ENCODE measurements at places on chromosomes 11 and 22.

- DNase-seq, result no peak
These were observed 635 bp downstream of the C11orf21 start for GRCh38 chr11:2300936-2301630.

DNA sequence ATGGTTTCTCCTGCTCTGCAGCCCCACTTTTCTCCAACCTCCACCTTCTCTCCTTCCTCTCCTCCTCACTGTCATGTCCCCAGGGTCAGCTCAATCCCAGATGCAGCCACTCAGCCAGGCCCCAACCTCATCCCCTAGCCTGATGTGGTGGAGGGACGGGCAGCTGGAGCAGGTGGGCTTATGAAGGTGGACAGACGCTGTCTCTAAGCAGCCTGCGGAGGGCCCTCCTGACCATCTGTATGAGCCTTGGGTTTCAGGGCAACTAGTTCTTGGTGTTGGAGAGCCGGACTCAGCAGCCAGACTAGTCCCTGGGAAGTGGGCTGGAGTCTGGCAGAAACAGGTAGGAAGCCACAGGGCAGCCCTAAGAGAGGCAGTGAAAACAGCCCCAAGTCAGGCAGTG lies 18.1 kb downstream of the CRYBB2 start:
- DNase-seq, result no peak

DNA sequence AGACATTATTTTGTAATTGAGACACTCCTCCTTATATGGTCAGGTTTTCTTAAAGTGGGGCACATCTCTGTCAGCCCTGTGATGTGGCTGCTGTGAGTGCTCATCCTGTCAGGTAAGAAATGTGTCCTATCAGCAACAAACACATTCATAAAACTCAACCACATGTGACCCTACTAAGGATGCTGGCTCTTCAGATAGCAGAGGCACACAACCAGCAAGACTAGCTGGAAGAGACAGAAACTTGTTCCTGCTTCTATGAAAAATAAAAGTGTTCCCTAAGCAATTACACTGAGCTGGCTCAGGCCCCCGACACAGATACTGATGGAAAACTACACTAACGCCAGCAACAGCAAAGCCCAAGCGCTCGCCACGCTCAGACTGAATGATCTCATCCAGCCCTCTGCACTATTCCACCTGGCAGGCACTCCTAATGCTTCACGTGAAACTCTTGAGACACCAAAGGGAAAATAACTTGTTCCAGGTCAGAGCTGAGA lies 49.8 kb upstream of the CYP2D6 start:
- peak; percentile 45 for DNase-seq

DNA sequence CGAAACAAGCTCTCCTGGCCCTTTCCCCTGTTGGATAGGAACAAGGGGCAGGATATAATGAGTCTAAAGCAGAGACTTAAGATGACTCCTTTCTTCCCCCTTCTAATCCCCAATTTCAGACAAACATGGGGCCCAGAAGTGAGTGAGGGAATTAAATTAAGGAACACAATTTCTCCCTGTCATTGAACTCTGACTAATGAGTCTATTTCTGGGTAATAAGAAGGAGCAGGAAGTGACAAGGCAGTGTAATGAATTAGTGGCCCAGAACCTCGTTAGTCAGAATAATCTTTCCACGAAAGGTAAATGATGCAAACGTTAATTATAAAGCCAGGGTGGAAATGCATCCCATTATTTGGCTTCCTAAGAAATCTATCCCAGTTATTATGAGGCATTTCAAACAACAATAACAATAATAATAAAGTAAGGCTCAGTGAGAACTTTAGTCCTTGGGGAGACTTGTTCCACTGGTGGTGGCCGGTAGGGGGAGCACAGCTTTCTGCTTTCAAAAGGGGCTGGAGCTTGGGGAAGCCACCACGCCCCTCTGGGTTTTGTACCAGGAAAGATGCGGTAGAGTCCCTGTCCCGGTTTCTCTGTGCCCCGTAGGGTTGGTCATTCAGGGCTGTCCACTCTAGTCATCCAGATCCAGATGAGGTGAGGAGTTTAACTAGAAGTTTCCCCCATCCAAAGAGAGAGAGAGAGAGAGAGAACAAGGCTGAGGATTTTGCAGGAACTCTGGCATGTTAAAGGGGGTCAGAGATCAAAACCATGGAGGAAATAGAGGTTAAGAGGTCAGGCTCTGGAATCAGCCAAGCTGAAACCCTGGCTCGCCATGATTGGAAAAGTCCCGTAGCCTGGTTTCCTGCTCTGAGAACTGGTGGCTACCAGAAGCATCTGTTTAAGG lies 298.3 kb downstream of the NTM start:
- DNase-seq, result no peak

GRCh38 chr22:36853407-36854099 lies 7.3 kb upstream of the NCF4 start:
- peak; percentile 83 for DNase-seq

- DNase-seq, result no peak
These were observed 8.9 kb upstream of the SEPTIN5 start for GRCh38 chr22:19705181-19705934.

- no peak for DNase-seq
These were observed 18.6 kb downstream of the ATM start for GRCh38 chr11:108241330-108242037.

- DNase-seq, result no peak
These were observed 49.8 kb downstream of the SGSM1 start for GRCh38 chr22:24855794-24856193.

DNA sequence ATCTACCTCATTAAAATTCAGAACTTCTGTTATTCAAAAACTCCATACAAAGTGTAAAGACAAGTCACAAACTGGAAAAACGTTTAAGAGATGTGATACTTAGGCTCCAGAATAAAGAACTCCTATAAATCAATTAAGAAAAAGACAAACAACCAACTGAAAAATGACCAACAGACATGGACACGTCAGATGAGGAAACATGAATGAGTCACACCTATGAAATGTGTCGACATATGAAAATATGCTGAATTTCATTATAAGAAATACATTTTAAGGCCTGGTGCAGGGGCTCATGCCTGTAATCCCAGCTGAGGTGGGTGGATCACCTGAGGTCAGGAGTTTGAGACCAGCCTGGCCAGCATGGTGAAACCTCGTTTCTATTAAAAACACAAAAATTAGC lies 78.7 kb downstream of the ENTHD1 start:
- no peak for DNase-seq

DNA sequence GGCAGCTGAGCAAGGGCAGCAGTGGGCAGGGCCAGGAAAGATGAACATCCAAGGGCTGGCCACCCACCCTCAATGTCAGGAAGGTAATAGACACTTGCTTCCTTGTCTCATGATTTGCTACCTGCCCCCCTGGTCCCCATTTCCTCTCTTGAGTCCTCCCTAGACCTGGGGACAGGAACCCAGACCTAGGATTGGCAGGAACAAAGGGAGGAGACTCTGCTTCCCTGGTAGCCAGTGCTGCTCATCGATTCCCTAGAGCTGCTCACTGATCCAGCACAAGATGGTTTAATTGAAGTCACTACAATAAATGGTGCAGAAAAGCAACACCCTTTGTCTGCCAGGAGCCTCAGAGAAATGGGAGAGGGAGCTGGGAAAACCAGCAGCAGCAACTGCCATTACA lies 67.8 kb upstream of the CHST1 start:
- no peak for DNase-seq

- DNase-seq, result no peak
These were observed 34.7 kb upstream of the PRR5 start for GRCh38 chr22:44667276-44667675.

- DNase-seq, result no peak
These were observed 198.4 kb downstream of the SBF2 start for GRCh38 chr11:10095412-10096208.

- peak; percentile 31 for DNase-seq
These were observed 1020.5 kb downstream of the BRD1 start for GRCh38 chr22:48807155-48807554.

DNA sequence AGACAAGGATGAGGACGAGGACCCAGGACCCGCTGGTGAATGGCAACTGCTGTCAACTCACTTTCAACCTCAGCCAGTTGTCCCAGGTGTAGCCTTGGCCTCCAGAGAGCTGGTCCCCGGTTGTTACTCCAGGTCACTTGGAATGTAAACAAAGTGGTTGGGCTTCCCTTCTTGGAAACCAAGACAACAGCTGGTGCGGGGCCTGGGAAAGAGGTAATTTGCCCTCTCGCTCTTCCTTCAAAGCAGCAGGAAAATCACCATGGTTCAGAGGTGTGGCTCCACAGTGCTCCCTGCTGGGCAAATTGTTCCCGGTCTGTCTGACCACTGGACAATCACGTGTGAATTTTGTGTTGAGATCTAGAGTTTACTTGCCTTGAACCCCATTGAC lies 15.0 kb downstream of the SLC1A2 start:
- no peak for DNase-seq

DNA sequence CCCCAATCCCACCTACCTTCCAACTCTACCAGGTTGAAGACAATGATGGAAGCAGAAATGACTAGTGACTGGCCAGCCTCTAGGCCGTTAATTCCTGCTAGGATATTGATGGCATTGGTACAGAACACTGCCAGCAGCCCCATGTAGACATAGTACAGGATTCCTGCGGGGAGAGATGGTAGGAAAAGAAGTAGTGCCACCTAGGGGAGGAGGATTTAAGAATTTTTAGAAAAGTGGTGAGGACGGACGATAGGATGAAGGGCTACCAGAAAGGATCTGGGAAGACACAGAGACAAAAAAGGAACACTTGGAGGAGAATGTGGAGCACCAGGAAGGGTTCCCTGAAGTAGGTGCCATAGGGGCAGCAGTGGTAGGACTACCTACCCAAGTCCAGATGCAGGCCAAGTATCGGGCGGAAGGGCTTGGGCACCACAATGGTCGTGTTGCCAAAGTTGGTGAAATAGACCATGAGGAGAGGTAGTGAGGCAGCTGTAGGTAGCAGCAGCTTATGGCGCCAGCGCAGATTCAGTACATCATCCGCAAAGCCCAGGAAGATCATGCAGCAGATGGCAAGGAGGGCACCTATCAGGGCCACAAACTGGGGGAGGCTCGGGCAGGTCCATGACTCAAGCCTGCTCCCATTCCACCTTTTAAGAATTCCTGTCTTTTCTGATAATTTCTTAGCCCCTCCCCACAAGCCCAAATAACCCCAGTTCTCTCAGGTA lies 1.2 kb downstream of the DPAGT1 start:
- DNase-seq, result no peak

DNA sequence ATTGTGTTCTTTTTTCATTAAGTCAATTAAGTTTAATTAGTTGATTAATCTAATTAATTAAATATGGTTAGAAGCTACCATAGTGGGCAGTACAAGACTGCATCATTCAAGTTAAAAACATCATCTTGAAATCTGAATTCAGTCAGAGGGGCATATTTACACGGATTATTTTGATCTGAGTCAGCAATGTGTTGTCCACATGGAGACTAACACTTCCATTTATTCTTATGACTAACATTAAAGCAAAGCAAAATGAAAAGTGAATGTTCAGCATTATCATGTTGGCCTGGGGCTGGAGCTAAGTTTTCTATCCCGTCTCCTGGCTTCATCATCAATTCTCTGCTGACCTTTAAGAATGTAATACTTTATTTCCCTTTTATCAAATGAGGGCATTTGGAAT lies 17.3 kb downstream of the FLI1 start:
- DNase-seq, result no peak

DNA sequence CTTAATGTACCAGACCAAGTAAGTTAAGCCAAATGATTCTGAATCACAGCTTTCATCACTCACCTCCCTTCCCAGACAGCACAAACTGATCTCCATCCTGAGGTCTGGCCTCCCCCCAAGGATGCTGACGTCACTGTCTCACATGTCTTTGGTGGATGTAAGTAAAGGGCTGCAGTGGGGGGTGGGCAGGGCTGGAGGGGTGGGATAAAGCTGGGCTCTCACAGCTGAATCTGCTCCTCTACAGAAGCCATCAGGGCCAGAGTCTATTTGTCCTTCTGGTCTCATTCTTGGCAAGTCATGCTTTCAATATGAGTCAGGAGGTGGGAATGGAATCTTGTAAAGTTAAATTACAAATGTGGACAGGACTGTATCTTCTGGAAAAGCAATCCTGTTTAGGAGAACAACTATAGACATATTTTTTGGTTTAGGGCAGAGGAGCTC lies 32.7 kb downstream of the P4HA3 start:
- DNase-seq, result no peak

DNA sequence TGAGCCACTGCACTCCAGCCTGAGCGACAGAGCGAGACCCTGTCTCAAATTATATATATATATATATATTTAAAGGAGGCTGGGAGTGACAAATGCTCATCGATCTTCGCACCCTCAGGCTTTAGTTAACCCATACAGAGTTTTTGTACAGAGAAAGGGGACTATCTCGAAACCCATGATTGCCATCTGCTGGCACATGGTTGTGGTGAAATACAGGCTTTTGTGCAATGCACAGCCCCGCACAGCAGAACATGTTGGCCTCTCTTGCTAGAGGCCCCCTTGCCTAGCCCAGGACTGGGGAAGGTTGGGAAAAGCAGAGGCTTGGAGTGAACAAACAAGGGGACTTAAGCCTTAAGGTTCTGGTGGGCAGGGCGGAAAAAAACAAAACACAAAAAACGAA lies 3.6 kb downstream of the MYBPC3 start:
- DNase-seq, result no peak

DNA sequence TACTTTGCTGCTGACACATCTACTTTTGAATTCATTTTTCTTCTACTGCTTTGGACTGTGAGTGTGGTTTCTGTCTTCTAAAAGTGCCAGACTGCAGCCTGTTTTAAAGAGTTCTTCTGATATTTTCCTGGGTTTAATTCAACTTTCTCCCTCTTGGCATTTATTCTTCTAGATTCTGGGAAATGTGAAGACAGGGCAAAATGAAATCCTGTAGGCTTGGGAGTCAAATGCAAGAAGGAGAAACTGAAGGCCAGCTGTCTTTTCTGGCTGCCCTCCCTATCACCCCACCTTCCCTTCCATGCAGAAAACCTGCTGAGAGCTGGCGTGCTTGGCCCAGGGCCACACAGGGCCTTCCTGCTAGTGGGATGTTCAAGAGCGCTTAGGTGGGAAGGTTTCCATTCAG lies 7.6 kb downstream of the ZNF70 start:
- DNase-seq, result no peak

DNA sequence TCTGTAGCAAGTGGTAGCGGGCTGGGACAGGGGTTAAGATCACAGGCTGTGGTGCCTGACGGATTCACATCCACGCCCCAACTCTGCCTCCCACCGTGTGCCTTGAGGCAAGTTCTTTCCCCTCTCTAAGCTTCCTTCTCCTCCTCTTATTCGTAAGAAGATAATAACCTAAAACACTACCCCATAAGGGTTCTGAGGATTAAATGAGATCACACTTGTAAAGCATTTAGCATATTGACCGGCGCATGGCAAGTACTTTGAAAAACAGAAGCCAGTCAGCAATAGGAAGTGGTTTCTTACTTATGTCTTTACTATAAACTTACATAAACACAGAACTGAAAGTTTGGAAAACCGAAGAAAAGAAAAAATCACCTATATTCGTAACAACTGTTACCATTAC lies 15.5 kb upstream of the LMO2 start:
- DNase-seq, result no peak

All from activated naive CD4-positive, alpha-beta T cell treated with anti-CD3 and anti-CD28 coated beads, Interleukin-2, amount 50 U/mL, for 72 hours (primary cell).